Caudate nucleus (tissue), 63 donors: ENCODE measurements at places on chromosomes 3 and 15.

- DNase-seq, result no peak
These were observed 37.6 kb upstream of the EPHB3 start for GRCh38 chr3:184523825-184524615.

GRCh38 chr3:146124126-146124801 lies 36.7 kb downstream of the PLOD2 start:
- no peak for DNase-seq

- DNase-seq, result no peak
These were observed 64.8 kb upstream of the THSD4 start for GRCh38 chr15:71050461-71050860.

GRCh38 chr3:19543212-19543841 lies 390.7 kb downstream of the EFHB start:
- DNase-seq, result no peak

DNA sequence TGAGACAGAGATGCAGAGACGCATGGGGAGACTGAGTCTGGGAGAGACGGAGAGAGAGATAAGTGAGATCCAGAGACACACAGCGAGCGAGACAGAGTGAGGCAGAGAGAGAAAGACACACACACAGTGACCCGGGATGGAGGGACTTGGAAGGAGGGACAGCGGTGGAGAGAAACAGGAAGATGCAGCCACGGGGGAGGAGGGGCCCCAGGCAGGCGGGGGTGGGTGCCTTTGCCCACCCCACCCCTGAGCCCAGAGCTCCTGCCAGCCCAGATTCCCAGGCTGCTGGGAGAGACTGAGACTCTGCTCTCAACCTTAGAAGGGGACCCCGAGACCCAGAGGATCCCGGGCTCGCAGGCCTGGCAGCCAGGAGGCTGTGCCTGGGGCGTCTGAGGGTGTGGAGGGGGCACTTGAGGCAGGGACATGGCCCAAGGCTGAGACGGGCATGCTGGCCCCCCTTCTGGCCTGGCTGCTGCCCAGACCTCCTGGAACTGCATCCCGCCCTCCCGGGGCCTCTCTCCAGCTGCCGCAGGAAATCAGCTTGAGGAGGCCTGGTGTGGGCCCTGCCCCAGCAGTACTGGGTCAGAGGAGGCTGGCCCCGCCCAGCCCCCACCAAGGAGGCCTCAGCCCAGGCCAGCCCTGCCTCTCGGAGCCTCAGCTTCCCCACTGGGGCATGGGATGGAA lies 18.1 kb downstream of the H1-8 start:
- no peak for DNase-seq

DNA sequence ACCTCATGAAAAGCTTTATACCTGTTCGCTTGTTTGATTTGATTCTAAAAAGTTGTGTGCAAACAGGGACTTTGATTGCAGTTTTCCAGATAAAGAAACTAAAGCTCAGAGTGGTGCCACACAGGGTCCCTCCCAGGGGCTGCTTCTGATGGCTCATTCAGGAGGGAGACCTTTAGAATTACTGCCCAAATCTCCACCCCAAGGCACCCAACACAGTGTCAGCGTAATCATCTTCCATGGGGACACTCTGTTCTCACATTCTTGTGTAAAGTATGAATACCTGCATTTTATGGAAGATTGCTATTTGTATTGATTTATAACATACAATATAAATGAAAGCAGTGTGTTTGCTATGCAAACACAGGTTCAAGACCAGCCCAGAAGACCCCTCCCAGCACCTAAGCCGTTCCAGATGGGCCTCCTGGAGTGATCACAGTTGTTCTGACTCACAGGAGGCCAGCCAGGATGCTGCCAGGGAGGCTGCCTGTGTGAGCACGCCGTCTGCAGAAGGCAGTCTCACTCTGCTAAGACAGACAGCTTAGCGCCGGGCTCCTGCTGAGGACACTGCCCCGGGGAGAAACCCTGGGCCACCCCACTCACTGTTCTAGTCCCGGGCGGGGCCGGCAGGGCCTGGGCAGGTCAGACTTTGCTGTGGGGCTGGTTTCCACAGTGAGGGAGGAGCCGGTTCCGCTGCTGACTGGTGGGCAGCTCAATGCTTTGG lies 185.6 kb downstream of the FAM43A start:
- DNase-seq, result no peak

DNA sequence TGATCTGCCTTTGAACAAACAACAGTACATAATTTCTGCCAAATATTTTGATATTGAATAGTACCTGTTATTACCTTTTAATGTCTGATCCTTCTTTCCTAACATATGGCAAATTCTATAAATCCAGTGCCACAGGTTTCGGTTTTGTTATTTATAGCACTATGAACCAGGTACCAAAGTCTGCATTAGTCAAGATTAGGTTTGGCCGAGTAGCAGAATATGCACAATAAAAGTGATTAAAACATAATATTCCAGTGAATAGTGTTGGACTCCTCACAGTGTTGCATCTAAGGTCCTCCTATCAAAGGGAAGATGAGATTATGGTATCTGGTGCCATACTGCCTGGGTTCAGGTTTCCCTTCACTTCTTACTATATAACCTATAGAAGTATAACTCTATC lies 599.0 kb downstream of the ZPLD1 start:
- DNase-seq, result no peak

DNA sequence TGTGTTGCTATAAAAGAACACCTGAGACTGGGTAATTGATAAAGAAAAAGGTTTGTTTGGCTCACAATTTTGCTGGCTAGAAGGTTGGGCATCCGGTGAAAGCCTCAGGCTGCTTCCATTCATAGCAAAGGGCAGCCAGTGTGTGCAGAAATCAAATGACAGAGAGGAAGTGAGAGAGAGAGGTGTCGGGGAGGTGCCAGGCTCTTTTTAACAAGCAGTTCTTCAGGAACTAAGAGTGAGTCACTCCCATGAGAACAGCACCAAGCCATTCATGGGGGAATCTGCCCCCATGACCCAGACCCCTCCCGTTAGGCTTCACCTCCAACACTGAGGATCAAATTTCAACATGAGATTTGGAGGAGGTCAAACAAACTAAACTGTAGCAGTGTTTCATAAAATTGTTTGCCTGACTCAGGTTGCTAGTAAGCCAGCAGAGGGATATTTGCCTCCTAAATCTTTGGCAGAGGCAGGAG lies 4.5 kb upstream of the PARP15 start:
- DNase-seq, result no peak

DNA sequence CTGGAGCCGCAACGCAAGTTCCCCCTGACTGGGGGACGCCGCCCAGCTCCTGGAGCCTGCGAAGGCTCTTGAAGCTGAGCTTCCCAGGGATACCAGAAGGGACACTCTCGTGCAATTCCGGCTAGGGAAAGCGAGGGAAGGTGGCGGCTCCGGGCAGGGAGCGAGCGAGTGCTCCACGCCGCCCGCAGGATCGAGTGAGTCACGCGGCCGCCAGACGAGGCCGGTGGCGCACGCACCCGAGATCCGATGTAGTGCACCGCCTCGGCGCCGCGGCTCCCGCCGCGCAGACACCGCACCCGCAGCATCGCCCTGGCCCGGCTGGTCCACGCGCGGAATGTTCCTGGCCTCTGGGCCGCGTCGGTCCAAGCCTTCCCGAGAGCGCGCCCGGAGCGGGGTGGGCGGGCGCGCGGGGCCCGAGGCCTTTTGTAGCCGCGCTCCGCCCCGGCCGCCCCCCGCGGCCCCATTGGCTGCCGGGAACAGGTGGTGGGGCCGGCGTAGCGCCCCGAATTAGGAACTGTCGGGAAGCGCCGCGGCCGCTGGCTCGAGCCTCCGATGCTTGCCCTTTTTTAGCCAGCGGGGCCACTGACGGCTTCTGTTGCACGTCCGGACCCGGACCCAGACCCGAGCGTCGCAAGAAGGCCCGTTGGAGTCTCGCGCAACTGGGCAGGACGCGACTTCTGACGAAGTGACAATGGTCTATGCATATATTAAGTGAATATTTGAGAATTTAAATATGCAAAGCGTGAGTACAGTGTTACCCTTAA lies at the start of gene GATM:
TSS of gene GATM (minus strand) at position 396 of the 764 bp plus-strand sequence. CDS start at position 305, 91 bp downstream.
- peak; percentile 75 for DNase-seq
